ENCODE measurements at places on chromosomes 5 and 9.

GRCh38 chr9:112029921-112030444 lies 133.4 kb downstream of the UGCG start:
- no peak for DNase-seq

- no peak for DNase-seq
Observed at GRCh38 chr5:56048124-56048523, 53.4 kb upstream of the IL6ST start.

- DNase-seq, result no peak
Observed at GRCh38 chr9:129204840-129205239, 26.8 kb upstream of the IER5L start.

DNA sequence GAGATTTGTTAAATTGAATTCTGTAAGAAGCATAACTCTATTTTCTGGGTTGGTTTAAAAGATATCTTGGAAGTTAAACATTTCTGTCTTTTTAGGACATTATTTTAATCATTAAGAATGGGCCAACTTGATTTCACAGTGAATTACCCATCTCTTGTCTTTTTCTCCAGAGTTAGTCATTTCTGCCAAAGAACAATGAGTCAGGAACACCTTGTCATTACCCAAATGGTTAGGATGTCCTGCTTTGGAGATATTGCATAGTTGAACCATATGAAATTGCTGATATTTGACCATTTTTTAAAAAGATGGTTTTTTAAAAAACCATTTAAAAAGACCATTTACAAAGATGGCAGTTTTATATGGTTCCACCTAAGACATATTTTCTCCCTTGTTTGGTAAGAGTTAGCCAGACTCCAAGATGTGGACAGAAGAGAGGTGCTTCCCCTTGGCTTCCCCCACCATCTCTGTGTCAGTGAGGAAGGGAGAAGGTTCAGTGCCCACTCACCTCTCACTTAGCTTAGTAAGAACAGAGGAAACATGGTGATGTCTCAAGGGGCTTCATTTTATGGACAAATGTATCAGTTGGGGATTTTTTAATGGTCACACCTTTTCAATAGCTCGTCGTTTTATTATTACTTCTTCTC lies 103.0 kb downstream of the PCSK1 start:
- DNase-seq, result no peak

- no peak for DNase-seq
Observed at GRCh38 chr9:10003047-10003446, 609.8 kb downstream of the PTPRD start.

DNA sequence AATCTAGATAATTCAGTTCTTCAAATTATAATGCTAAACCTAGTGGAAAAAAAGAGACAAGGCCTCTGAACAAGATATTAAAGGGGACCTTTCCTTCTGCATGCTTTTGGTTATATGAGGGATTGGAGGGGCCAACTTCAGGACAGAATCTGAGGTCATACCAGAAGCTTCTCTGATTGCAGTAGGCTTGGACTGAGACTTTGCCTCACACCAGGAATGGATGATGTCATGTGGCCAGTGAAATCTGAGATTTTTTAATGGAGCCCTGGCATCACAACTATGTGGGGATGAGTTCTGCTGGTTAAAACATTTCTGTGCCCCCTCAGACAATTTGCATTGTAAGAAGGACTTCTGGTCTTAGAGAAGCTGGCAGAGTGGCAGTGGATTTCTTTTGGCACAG lies 88.6 kb downstream of the ANGPTL2 start:
- no peak for DNase-seq

GRCh38 chr5:31487506-31487905 lies 44.4 kb downstream of the DROSHA start:
- no peak for DNase-seq

- DNase-seq, result no peak
Observed at GRCh38 chr9:95381221-95381620, 63.7 kb upstream of the FANCC start.

DNA sequence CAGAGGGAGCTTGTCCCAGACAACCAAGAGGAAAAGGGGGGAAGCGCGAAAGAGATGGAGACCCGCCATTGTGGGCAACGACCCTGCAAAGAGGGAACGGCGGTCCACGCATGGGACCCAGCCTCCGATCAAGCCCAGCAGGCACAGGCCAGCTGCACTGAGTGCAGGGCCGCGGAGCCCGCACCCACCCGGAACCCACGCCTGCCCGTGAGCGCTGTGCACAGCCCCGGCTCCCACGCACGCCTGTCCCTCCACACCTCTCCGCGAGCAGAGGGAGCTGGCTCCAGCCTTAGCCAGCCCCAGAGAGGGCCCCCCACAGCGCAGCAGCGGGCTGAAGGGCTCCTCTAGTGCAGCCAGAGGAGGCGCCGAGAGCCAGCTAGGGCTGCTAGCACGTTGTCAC lies 416.5 kb downstream of the DMRTA1 start:
- no peak for DNase-seq

GRCh38 chr5:71834601-71835000 lies 115.5 kb downstream of the CARTPT start:
- DNase-seq, result no peak

DNA sequence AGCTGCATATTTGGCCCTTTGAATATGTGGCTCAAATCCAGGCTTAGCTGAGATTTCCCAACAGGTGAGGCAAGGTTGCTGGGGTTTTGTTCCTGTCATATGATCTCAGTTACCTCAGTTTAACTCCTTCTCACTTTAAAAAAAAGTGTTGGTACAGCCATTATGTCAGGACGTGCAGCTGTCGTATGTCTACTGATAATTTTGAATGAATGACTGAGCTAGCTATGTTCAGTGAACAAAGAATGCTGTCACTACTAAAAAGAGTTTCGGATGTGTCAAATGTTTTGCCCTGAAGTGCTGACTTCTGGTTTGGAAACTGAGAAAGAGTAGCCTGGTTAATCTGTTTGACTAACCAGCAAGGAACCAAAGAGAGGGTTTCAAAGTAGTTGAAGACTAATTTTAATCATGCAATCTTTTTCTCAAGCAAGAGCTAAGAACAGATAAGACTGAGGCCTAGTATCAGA lies 106.3 kb upstream of the NR3C1 start:
- no peak for DNase-seq

DNA sequence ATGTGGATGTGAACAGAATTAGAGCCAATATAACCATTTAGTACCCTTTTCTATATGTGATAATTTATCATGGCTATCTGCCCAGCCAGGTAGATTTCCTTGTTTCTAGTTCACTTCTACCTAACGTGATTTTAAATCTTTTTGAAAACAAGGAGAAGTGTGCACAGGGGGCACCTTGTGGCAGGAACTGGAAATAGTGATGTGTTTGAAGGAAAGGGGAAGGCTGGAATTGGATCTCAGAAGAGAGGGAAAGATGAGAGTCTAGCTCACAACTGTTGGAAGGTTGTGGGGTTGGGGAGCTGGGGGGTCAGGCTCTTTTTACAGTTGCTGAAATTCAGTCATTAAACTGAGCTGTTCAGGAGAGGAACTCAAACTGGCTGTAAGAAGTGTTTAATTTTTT lies 219.5 kb downstream of the KCTD16 start:
- DNase-seq, result no peak

GRCh38 chr9:136942112-136942880 lies 2.2 kb downstream of the FBXW5 start:
- peak; percentile 12 for DNase-seq

DNA sequence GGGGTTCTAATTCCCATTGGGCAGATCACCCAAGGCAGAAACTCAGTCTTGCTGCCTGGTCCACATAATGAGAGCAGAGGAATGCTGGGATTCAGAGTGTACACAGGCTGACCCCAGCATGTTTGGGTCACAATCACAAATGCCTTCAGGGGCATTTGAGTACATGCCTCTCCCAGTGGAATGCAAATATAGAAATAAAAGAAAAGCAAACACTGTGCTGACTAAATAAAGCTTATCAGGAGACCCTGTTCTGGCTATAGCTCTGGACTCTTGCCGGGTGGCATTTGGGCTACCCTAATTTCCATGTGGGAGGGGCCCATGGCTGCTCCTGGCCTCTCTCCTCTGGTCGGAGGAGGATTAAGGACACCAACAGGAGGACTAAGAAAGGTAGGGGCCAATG lies 121.4 kb downstream of the DOCK8 start:
- DNase-seq, result no peak

DNA sequence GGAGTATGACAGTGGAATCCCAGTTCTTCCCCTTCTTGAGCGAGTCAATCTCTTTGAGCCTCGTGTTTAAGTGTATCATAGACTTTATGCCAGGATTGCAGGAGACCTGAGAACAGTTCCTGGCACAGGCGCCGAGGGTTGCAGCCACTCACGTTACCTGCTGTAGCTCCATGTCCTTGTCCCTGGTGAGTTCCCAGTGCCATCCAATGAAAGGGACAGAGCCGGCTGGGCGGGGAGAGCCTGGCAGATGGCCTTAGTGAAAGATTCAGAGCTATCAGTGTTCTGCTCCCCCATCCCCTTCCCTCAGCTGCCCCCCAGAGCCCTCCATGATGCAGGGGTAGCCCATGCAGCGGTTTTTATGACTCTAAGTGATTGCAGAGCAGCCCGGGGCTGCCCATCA lies 554.0 kb downstream of the BNC2 start:
- no peak for DNase-seq

DNA sequence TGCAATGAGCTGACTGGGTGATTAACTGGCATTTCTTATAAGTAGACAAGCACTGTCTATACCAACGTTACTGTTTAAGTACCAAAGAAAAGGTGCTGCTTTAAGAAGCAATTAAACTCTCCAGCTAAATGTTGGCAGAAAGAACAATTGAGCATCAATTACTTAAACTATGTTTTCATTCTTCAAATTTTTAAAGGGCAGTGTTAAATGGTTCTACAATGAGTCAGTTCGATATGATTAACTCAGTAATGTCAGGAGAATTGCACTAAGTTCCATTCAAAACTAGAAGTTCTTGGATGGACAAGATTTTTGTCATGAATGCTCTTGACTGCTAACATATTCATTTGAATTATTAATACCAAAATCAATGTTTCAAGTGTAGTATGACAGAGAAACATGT lies 593.7 kb downstream of the DNAH5 start:
- no peak for DNase-seq

DNA sequence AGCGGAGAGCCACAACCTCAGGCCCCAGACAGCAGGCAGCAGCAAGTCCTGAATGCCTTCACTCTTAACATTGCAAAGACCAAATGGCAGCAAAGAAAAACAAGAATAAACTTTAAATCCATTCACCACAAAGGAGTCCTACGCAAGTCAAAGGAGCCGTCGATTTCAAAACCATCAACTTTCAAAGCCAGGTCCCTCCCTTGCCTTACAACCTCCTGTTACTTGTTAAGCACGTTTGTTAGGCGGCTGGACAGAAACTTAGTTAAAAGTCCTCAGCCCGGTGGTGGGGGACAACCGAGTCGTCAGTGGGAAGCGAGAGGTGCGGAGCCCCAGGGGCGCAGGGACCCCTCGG lies 938 bp downstream of the LPAR1 start:
- DNase-seq, result peak; percentile 22

- DNase-seq, result peak; percentile 76
Observed at GRCh38 chr5:9544502-9545135, 1.3 kb downstream of the SEMA5A start.

Measured in tibial nerve (tissue), 4 donors.